Stomach (tissue), 19 donors: ENCODE measurements at places on chromosomes 1 and 21. TPM values are rescaled to one million over a fixed set of nuclear protein-coding genes. Genes with fewer than 3 reads are reported as not detected.
A peak's percentile ranks its signal among the peaks of the same experiment; 100 is the strongest.

MTARC2 gene
- 7.3 TPM for polyA plus RNA-seq

OR2M2 gene
- polyA plus RNA-seq, result not detected

PPIH gene
- polyA plus RNA-seq, result 47.8 TPM

BGLAP gene
- polyA plus RNA-seq, result 1.5 TPM

CRNN gene
- polyA plus RNA-seq, result 3.1 TPM

AKR7A3 gene
- 510 TPM for polyA plus RNA-seq

HENMT1 gene
- 3.1 TPM for polyA plus RNA-seq

TPM3 gene
- polyA plus RNA-seq, result 364 TPM

CA14 gene
- polyA plus RNA-seq, result not detected

SPRR2B gene
- not detected for polyA plus RNA-seq

SPRR2G gene
- 0.75 TPM for polyA plus RNA-seq

ETNK2 gene
- 7.8 TPM for polyA plus RNA-seq

FCRL6 gene
- polyA plus RNA-seq, result not detected

GRCh38 chr21:32073593-32073992 is 200.8 kb downstream of the HUNK start:
- no peak for DNase-seq

DNA sequence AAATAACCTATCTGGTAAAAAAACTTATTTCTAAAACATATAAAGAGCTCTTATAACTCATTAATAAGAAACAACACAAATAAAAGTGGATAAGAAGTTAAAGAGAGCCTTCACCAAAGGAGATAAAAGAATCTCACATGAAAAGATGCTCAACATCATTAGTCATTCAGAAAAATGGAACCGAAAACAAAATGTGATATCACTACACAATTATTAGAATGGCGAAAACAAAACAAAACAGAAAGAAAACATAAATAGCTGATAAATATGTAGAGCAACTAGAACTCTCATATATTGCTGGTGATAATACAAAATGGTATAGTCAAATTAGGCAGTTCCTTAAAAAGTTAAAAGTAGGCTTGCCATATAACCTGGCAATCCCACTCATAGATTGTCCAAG is 1109.3 kb downstream of the PLA2G4A start:
- DNase-seq, result no peak

DNA sequence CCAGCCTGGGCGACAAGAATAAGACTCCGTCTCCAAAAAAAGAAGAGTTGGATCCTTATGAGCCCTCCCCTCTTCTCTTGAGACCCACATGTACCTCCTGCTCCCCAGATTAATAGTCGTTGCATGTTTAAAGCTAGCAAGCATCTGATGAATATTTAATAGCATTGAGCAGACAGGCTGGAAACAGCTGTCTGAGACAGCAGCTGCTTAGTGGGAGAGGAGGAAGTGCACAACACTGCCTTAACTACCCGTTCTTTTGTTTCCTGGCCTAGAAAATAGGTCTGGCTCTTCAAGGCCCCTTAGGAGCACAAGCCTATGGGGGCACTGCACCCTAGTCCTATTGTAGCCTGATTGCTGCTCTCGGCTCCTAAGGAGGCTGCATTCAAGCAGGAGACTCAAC is 17.3 kb upstream of the TMEM39B start:
- no peak for DNase-seq

- no peak for DNase-seq
These were observed 5.8 kb upstream of the IL24 start for GRCh38 chr1:206891412-206891811.

DNA sequence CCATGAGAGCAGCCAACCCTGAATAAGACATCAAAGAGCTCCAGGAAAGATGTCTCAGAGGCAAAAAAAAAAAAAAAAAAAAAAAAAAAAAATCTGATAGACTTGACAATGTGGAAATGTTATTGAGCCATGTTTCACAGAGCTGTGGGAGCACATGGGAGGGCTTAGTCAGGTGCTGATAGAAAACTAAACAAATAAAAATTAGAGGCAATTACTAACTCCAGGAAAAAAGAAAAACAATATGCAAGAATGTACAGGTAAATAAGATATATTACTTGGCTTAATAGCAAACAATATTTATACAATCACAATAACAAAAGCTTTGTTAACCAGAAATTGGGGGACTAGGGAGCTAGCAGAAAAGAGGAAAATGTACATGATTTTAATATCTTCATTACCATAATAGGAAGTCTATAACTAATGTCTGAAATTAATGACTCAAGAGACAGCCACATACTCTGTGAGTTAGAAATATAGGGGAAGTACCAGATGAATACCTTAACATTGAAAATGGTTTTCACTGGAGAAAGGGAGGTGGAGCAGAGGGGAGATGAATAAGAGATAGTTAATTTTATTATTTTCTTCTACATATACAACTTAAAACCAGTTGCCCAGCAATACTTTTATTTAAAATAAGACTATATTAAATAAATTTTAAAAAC is 16.9 kb upstream of the RGS16 start:
- DNase-seq, result no peak

DNA sequence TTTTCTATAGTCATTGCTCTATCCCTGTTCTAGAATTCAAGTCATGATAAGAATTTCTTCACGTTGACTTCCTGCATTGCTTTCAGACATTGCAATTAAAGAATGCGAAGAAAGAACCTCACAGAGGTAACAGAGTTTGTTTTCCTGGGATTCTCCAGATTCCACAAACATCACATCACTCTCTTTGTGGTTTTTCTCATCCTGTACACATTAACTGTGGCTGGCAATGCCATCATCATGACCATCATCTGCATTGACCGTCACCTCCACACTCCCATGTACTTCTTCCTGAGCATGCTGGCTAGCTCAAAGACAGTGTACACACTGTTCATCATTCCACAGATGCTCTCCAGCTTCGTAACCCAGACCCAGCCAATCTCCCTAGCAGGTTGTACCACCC is 10.6 kb downstream of the APCS start:
- no peak for DNase-seq

DNA sequence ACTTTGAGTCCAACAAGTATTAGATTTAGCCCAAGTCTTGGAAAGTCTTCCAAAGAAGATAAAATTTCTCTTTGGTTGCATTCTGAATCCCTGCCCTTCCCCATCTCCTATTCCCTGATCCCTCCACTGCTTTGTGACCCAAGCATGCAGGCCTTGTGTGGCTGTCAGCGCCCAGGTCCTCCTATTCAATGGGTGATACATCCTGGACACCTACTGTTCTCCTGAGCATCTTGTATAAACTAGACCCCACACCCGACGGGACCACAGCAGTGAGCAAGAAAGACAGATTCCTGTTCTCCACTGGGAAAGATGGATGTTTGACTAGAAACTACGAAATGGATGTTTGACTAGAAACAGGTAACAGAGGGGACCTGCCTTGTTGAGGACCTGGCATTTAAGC is 136.6 kb downstream of the KIF26B start:
- no peak for DNase-seq

DNA sequence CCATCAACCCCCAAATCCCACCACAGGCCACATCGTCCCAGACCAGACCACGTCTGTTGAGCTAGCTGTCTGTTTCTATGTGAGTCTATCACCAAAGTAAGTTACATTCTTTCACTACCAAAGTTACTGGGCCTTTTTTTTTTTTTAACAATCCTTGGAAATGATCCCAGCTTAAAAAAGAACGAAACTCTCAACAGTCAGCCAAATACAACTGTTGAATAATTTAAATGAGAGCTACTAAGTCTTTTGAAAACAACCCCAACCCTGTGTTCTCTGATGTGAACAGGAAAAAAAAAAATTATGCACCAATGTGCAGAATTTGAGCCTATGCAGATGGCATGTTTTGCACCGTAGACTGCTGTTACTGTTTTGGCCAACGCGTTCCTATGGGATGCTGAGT is 134.0 kb upstream of the ETS2 start:
- DNase-seq, result no peak

GRCh38 chr1:60581455-60582220 is 500.7 kb upstream of the NFIA start:
- peak; percentile 8 for DNase-seq

- no peak for DNase-seq
These were observed 103.7 kb downstream of the ABCA4 start for GRCh38 chr1:94017155-94017829.

GRCh38 chr1:11682799-11683198 is 1.9 kb upstream of the MAD2L2 start:
- DNase-seq, result no peak

DNA sequence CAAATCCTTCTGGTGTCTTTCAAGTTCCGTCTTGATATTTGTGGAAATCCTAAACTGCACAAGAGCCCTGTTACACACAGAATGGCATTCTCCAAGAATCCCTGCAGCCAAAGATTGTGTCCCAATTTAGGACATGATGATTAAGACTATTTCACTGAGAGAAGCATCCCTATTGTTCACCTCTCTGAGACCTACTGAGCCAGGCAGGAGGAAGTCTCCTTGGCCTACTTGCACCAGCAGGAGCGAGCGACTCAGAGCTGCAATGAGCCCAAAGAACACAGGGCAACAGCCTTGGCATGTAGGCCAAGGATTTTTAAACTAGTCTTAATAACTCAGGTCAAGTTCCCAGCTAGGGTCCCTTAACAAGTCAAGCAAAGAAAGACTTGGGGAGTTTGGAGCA is 79.4 kb upstream of the RUNX1 start:
- DNase-seq, result no peak

DNA sequence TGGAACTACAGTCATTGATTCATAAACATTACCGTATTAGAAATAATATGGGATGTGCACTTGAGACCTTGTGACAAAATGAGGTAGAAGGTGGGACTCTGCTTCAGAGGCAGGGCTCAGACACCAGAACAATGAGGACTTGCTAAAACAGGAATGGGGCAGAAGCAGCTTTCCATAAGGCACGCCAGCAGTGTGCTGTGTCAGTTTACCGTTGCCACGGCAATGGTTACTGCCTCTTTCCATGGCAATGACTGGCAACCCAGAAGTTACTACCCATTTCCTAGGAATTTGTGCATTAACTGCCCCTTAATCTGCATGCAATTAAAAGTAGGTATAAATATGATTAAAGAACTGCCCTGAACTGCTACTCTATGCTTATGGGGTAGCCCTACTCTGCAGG is 169.0 kb downstream of the CHRM3 start:
- DNase-seq, result no peak

- DNase-seq, result no peak
These were observed 10.3 kb downstream of the TTC34 start for GRCh38 chr1:2791027-2791760.

DNA sequence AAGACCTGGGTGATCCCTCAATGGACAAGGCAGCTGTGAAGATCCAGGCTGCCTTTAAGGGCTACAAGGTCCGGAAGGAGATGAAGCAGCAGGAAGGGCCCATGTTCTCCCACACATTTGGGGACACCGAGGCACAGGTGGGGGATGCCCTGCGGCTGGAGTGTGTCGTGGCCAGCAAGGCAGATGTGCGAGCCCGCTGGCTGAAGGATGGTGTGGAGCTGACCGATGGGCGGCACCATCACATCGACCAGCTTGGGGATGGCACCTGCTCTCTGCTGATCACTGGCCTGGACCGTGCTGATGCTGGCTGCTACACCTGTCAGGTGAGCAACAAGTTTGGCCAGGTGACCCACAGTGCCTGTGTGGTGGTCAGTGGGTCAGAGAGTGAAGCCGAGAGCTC is 85.2 kb downstream of the TRIM11 start:
- DNase-seq, result no peak
